Sciatic nerve (tissue), 2 donors: ENCODE measurements at places on chromosomes 2 and 18. TPM values are rescaled to one million over a fixed set of nuclear protein-coding genes. Genes with fewer than 3 reads are reported as not detected.

DNA sequence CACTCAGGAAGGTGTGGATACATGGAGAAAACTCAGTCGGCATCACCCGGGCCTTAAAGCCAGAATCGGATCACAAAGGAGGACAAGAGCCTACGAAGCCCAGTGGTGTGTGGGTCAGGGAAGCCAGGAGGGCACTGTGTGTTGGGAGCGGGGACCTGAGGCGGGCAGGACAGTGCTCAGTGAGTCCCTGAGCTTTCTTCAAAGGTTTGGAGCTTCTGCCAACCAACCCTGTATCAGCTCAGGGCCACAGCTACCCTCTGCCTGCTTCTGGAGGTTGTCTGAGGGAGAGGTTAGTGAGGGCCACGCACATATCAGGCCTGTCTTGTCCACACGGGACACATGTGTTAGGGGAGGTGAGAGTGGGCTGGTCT, 52.4 kb downstream of the DYSF start:
- DNase-seq, result no peak

GRCh38 chr18:55251254-55251971, 292.2 kb upstream of the CCDC68 start:
- DNase-seq, result no peak

GRCh38 chr2:11342551-11343367, 1.7 kb downstream of the ROCK2 start:
- DNase-seq, result no peak

DNA sequence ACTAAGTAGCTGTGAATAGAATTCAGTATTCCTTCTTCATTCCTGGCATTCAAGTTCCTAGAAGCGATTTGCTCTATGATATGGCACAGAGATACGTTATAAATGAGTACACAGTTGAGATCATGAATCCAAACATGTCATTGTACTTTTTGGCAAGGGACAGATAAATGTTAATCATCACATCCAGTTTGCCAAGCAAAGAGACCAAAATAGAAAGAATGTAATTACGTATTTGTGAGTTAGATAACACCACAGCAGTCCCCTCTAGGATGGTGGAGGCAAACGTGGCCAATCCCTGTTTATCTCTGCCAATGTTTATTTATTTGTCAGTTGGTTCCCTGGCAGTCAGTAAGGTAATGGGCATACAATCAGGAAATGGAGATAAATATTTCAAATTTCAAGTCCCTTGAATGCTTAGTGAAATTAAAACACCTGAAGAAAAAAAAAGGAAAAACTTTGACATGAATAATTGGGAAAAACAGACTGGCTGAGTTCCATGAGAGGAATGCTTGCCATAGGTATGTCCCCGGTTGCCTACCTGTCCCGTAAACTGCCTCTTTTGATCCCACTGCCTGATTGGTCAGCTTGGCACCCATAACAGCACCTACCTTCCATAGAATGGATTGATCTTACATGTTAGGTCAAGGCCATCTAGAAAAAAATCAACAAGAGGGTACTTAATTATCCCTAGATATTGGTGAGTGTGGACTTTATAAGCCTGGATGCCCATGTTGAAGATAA, 451.1 kb upstream of the NETO1 start:
- DNase-seq, result no peak

- no peak for DNase-seq
These were observed 156.3 kb downstream of the EML6 start for GRCh38 chr2:54879598-54880332.

- no peak for DNase-seq
These were observed 490.0 kb downstream of the THSD7B start for GRCh38 chr2:137255345-137255744.

GRCh38 chr2:28752631-28753376, 1.2 kb downstream of the PPP1CB start:
- DNase-seq, result no peak

DNA sequence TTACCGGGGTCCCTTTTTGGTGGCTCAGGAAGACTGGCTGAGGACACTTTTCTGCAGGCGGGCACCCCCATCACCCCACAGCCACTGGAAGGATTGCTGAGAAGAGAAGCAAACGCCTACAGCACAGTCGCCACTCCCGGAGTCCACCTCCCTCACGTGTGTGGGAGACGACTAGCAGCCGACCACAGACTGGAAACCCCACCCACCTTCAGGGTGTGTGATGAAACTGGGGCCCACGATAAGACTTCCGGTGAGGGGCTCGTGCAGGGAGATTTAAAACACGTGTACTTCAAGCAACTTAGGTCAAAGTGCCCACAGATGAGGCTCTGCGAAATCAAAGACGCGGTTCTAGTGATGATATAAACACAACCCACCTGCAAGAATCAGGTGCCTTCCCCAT, 26.3 kb downstream of the MBP start:
- no peak for DNase-seq

DNA sequence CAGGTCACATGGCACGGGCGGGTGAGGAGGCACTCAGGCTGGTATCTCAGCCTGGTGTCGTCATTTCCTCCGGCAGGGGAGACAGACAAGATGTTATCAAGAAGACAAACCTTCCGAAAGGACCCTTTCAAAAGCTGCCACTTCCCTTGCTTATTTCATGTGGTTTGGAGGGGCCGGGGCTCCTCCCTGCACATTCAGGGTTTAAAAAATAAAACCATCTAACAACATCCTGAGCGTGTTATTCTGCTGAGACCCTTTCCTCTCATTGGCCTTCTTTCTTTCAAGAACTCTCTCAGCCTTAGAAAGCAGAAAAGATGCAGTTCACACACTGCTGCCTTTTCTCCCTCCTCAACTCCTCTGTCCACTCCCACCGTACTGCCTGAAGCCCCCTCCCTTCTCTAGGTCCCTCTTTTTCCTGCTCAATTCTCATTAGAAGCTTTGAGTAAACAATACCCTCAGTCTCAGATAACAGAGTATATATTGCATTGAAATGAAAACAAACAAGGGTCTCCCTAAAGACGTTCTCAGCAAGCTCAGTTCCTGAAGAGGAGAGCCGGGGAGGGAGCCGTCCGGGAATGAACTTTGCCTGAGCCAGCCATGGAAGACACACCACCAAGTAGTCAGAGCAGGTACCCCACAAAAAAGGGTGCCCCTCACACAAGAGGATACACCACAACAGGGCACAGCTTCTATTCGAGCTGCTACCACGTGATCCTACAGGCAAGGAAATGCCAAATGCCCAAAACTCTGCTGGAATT, 9.7 kb downstream of the SMAD7 start:
- no peak for DNase-seq

GRCh38 chr18:4236940-4237663, 218.0 kb downstream of the DLGAP1 start:
- no peak for DNase-seq

DNA sequence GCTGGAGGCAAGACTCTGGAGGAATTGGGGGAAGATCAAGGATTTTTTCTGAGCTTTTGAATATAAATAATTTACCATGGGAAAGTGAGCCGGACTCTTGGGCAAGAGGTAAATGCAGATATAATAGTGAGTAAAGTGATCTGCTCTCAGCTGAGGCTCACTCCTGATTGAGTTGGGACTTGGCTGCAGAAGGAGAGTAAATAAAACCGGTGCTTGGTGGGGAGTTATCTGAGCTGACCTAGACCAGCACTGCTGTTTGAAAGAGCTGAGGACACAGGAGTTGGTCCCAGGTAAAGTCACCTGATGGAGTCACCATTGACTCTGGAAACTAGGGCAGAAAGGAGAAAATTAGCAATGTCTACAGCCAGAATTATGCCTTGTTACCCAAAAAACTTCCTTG, 57.3 kb upstream of the LRPPRC start:
- no peak for DNase-seq

DNA sequence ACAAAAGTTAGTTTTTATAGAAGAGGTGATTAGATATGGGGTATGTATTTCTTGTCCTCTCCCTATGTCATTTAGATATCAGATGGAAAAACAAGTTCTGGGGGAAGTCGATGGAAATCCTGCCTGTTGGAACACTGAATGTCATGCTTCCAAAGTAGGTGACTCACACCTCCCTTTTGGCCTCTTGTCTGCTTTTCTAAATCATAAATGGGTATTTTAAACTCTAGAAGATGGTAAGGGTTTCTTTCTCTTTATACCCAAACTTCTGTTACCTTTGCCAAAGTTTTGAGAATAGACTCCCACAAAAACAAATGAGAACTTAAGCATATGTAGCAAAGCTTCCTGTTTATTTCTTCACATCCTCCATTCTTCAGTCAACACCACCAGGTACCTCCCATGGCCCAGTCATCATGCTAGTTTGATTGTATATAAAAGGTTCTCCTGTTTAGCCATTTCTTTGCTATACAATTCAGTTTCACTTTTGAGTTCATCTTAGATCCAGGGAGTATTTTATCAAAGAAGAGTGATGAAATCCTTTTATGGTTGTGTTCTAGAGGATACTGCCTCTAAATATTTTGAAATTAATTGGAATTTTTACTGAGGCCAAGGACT, 63.9 kb downstream of the PRKRA start:
- no peak for DNase-seq

DNA sequence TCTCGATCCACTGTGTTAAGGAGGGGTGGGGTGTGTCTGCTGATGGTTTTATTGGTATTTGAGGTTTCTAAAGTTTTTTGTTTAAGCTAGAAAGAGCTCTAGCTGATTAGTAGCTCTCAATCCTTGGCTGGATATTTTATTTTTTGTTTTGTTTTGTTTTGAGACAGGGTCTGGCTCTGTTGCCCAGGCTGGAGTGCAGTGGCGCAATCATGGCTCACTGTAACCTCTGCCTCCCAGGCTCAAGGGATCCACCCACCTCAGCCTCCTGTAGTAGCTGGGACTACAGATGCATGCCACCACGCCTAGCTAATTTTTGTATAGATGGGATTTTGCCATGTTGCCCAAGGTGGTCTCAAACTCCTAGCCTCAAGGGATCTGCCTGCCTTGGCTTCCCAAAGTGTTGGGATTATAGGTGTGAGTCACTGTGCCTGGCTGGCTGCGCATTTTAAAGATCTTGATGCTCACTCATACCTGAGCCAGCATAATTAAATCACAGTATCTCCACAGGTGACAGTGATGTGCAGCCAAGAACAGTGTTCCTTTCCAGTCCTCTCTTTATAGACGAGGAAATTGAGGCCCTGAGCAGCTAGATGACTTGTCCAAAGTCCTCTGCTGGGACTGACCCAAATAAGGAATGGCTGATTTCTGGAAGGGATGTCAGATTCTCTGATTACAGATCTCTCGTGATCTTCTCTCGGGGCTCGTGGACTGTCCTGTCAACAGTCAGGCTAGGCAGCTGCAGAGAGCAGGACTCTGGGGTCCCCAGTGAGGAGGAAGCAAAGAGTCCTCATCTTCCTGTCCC, 44.5 kb downstream of the SPTBN1 start:
- DNase-seq, result no peak

DNA sequence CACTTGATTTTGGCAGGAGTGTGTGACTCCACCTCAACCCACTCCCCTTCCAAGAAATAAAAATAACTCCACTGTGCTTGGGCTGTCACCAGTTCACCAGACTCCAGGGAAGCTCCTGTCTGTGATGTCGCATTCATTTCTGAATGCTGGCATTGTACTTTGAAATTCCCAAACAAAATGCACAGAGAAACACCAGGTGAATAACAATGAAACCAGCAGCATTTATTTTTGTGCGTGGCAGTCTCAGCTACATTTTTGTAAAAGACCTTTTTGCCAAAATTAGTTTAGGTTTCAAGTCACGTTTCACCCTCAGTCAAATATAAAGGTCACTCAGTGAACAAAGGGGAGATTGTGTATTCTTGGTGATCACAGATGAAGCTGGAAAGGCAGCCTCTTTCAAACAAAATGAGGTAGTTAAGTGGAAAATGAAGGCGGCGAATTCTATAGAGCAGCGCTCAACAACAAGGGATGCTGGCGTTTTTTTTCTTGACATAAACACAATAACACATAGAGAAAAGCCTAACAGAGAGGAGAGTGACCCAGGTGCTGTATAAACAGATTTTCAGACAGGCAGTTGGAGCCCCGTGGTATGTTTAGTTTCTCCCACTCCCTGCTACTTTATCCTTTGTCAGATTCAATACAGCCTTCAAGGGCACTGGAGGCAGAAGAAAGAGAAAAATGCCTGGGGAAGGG, 210.3 kb upstream of the GCFC2 start:
- no peak for DNase-seq

GRCh38 chr2:240567137-240567871, 980 bp upstream of the RNPEPL1 start:
- DNase-seq, result peak; percentile 60

DNA sequence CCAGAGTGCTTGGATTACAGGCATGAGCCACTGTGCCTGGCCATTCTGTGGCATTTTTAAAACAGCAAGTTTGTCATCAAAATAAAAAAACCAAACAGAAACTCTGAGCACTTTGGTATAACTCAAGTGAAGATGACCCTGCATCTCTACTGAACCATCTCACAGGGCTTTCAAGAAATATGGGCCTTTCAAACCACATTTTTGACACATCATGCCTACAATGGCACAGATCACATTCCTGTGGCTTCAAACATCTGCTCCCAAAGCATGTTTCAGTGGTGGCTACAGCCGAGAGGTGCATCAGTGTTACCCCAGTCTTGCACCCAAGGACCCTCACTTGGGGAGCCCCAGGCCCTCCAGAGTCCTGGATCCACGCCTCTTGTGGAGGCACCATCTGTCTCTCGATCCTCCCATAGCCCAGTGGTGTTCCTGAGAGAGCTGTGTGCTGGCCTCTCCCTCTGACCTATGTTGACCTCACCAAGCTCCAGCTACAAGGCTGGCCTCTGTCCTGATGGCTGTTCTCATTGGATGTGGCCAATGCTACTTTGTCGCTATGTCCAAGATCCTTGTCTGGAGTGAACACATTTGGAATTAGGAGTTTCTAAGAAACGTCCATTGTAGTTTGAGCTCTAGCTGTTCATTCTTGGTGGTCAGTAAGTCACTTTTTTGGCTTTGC, 55.2 kb upstream of the RALBP1 start:
- DNase-seq, result no peak

- no peak for DNase-seq
These were observed 20.1 kb downstream of the ARID5A start for GRCh38 chr2:96556441-96557330.

DNA sequence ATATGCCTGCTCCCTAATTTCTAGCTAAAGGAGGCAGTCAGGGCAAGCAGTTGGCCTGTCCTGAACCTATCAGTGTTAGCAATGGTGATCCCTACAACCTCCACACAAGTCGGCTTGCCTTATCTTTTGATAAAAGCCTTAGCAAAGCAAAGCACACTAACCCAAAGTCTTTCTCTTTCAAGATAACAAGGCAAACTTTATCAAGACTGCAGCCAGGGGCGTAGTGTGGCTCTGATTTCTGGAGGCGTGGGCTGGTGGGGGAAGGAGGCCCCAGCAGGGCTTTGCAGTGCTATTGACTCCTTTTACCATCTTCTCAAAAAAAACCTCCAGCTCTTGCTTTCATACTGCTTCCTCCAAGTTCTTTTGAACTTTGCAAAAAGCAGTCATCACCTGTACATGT, 40.2 kb upstream of the LAMA1 start:
- no peak for DNase-seq

- no peak for DNase-seq
These were observed 68.7 kb upstream of the LYPD6 start for GRCh38 chr2:149261692-149262091.

- no peak for DNase-seq
These were observed 79.7 kb upstream of the IGFBP5 start for GRCh38 chr2:216775043-216775453.

G6PC2 gene
- total RNA-seq, result not detected

IL36RN gene
- total RNA-seq, result not detected

RNASEH1 gene
- total RNA-seq, result 19.0 TPM

EFR3B gene
- 13.2 TPM for total RNA-seq

CASP8 gene
- 12.1 TPM for total RNA-seq

MAP4K4 gene
- total RNA-seq, result 140 TPM

FOXD4L1 gene
- total RNA-seq, result not detected

CCNYL1 gene
- 19.3 TPM for total RNA-seq

ERCC3 gene
- 42.6 TPM for total RNA-seq

OSBPL6 gene
- total RNA-seq, result 1.8 TPM
